ENCODE measurements at places on chromosomes 3 and 15.

DNA sequence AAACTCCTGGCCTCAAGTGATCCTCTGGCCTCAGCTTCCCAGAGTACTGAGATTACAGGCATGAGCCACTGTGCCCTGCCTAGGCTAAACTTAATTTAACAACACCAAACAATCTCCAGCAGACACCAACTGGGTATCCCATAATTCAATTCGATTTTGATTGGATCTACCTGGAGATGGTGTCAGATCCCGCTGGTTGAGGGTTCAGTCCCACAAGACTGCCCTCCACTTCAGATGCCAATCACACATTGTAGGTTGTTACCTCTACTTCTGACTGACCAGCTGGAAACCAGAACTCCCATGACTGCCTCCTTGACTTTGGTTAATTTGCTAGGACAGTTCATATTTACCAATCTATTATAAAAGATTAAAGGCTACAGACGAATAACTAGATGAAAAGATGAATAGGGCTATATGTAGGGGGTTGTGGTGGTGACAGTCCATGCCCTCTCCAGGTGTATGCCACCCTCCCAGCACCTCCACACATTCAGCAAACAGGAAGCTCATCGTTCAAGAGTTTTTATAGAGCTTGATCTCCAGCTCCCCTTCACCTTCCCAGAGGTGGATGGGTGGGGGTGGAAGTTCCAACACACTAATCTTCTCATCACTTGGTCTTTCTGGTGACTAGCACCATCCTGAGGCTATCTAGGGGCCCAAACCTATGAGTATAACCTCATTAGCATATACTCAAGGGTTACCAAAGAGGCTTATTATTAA, 9.3 kb downstream of the B2M start:
- no peak for DNase-seq

DNA sequence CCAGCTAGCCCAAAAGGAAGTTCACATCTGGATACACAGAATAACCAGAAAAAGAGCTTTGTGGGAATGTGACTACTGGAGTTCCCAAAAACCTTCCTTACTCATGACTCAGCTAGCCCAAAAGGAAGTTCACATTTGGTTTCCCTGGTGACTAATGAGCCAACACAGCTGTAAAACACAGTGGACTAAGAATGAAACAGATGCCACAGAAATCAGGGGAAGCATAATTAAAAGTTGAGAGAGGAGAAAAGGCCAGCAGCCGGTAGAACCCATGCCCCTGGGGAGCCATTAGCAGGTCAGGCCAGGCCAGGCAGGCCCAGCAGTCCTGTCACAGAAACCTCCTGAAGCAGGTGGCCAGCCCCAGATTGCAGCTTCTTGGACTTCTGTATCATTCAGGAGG, 130.3 kb downstream of the GHSR start:
- DNase-seq, result no peak

- no peak for DNase-seq
Measured at GRCh38 chr3:49028298-49028672, 913 bp downstream of the IMPDH2 start.

- DNase-seq, result no peak
Measured at GRCh38 chr3:150555859-150556436, 9.4 kb downstream of the EIF2A start.

GRCh38 chr3:9416139-9416780, 18.8 kb downstream of the SETD5 start:
- no peak for DNase-seq

DNA sequence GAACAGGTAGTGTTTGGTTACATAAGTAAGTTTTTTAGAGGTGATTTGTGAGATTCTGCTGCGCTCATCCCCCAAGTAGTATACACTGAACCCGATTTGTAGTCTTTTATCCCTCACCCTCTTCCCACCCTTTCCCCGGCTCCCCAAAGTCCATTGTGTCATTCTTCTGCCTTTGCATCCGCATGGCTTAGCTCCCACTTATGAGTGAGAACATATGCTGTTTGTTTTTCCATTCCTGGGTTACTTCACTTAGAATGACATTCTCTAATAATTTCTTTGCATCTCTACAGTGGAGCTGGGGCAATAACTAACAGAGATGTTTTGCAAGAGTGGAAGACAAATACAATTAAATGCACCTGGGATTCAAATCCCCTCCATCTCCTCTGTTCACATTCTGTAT, 93.2 kb downstream of the TP63 start:
- DNase-seq, result no peak

GRCh38 chr3:173992416-173992815, 594.9 kb downstream of the NLGN1 start:
- DNase-seq, result no peak

GRCh38 chr15:93466380-93466779, 377.4 kb upstream of the RGMA start:
- DNase-seq, result no peak

GRCh38 chr3:47741925-47742324, 39.8 kb downstream of the SMARCC1 start:
- DNase-seq, result no peak

GRCh38 chr3:119781330-119782198, at the start of gene NR1I2:
Gene NR1I2, plus strand, starts transcription at chr3:119782101.
- no peak for DNase-seq

DNA sequence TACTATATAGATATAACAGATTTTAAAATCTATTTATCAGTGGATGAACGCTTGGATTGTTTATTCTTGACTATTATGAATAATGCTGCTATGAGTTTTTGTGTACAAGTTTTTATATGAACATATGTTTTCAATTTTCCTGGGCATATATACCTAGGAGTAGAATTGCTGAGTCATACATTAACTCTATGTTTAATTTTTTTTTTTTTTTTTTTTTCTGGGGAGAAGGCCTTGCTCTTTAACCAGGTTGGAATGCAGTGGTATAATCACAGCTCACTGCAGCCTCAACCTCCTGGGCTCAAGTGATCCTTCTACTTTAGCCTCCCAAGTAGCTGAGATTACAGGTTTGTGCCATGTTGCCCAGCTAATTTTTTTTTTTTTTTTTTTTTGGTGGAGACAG, 9.1 kb downstream of the CIDEC start:
- DNase-seq, result no peak

DNA sequence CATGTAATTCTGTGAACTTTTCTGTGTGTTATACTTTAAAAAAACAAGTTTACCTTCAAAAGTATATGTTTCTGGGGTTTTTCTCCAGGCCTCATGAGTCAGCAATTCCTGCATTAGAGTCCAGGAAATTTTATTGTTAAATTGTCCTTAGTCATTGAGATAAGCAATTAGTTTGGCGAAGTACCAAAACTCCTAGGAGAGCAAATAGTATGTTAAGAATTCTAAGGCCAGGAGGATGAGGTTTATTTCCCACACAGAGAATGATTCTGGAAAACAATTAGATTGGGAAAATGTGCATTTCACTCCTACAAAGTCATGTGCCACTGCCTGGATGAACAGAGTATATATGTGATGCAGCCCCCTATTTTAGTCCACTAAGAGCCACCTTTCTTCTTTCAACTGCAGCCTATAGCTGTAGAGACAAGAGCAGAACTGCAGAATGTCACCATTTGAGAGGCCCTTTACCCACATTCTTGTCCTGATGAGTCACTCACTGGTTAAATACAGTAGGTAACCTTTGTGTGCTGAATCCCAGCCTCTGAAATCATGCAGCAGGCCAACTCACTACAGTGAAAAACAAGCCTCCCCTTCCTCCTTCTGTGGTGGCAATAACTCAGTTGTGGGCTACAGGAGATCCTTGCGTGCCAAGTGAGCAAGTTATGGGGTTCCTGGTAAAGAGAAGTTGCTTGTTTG, 452.8 kb upstream of the THBS1 start:
- no peak for DNase-seq

DNA sequence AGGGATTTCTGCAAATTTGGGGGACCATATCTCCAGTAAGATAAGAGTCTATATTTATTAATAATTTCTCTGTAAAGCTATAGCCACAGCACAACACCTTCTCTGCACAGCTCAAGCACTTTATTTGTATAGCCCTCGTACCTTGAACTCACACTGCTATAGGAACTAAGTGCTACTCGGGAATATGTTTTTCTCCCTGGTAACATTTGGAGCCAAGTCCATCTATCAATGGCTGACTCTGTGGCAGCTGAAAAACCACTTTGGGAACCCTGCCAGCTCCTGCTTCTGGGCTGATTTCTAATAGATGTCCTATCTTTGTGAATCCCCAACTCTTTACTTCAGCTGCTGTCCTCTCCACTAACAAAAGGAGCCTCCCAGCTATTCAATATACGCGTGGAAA, 298.5 kb downstream of the GBE1 start:
- no peak for DNase-seq

- no peak for DNase-seq
Measured at GRCh38 chr3:54188176-54188791, 65.9 kb downstream of the CACNA2D3 start.

DNA sequence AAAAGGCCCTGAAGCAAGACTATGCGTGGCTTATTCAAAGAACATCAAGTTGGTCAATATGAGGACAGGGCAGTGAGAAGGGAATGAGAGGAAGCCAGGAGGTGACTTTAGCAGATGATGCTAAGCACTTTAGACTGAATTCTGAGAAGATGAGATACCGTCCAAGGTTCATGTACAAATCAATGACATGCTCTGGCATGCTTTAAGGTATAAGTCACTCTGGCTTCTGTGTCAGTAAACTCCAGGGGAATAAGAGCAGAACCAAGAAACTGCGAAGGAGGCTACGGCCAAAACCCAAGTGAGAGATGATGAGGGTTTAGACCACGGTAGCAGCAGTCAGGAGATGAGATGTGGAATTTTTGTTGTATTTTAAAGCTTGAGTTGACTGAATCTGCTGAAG, 8.9 kb upstream of the CCDC50 start:
- no peak for DNase-seq

GRCh38 chr3:37937156-37937555, 53.4 kb upstream of the VILL start:
- no peak for DNase-seq

DNA sequence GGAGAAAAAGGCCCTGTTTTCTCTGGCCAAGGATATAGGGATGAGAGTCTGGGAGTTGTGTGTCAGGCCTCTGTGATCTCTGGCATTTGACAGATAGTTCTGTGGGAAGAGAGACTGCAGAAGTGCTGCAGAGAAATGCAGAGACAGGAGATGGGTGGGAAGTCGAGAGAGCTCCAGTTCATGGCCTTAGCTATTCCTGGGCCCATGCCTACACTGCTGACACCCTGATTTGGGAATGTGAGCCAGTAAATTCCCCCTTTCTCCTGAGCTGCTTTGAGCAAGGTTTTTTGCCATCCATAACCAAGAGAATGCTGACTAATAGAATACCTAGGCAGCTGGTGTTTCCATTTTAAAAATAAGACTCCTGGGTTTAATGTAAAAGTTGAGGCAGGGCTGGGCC, 59.3 kb downstream of the EBLN2 start:
- no peak for DNase-seq

DNA sequence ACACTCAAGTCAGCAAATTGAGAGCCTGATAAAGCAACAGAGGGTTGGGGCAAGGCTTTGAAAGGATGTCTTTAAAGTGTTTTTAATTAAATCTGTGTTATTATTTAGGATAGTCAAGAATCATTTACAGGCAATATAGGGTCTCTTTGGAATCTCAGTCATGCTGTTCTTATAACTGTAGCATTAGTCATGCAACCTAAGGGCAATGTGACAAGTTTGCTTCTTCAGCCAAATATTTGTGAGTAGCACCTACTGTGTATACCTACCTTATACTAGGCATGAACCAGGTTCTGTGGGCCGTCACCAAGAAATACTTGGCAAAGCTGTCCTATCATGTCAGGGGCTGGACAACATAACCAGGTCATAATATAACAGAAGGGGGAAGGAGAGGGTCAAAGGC, 184.6 kb upstream of the TRIM42 start:
- no peak for DNase-seq

- DNase-seq, result no peak
Measured at GRCh38 chr3:104149154-104149553, 1217.6 kb upstream of the ALCAM start.

- no peak for DNase-seq
Measured at GRCh38 chr3:159130108-159130507, 328.3 kb downstream of the MFSD1 start.

DNA sequence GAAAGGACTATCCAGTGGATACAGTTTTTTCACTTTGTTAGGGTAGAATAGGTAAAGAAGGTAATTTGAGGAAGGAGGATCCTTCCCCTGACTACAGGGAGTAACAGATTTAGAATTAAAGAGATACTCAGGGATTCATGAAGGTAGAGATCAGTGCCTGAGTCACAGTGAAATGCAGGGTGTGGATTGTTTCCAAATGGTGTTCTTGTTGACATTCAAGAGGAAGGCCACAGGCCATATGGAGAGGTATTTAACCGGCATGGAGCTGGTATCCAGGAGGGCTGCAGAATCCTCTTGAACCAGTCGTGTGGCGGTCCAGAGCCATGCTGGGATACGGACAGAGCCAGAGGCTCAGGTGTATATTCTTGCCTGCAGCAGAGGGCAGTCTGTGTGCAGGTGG, 28.2 kb downstream of the GYG1 start:
- no peak for DNase-seq
